ENCODE measurements at places on chromosomes 16 and 17.

DNA sequence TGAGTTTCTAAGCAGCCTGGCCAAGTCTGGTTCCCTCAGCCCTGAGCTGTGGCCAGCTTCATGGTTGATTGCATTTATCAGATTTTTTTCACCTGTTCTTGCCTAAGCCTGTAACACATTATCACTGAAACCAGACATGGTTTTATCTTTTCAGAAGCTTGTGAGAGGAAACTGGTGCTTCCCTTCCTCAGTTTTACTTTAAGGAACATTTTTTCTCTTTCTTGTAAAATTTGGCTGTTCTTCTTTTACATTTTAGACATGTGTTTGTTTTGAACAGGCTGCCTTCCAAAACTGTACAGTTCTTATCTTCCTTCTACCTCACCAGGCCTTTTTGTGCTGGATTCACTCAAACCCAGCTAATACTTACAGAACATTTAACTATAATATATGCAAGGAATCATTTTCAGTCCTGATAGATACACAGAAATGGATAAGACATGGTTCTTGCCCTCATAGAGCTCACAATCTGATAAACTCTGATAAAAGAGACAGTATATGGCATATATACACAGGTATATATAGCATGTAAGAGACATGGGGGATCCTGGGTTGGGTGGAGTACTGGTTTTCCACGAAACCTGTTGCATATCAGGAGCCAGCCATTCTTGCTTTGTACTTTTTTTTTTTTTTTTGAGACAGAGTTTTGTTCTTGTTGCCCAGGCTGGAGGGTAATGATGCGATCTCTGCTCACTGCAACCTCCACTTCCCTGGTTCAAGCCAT lies 44.5 kb downstream of the ZNRF1 start:
- DNase-seq: no peak

GRCh38 chr17:42698736-42699414 lies 16.5 kb downstream of the CNTNAP1 start:
- peak; percentile 91 for DNase-seq

DNA sequence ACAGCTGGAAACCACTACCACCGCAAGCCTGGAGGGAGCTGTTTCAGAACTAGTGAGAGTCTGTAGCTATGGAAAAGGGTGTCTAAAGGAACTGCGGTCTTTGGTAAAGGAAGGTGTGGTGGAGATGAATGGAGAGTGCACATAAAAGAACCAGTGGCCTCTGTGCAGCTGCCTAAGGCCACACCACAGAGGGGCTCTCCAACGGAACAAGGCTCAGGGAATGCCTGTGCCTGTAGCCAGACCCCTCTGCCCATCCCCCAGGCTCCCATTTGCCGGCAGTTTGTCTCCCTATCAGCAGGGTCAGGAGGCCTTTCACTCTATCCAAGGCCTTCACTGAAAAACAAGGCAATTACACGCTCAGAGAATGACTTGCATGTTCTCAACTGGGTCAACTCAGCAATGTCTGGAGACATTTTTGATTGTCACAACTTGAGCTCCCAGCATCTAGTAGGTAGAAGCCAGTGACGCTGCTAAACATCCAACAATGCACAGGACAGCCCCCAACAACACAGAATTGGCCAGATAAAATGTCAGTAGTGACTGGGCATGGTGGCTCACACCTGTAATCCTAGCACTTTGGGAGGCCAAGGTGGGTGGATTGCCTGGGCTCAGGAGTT lies 3.3 kb upstream of the FDXR start:
- no peak for DNase-seq

- DNase-seq: no peak
Observed at GRCh38 chr17:83002118-83002805, 77.1 kb upstream of the METRNL start.

- DNase-seq: no peak
Observed at GRCh38 chr17:50635982-50636803, 1.5 kb downstream of the ABCC3 start.

GRCh38 chr16:11262915-11263314 lies 6.2 kb downstream of the TNP2 start:
- DNase-seq: no peak

DNA sequence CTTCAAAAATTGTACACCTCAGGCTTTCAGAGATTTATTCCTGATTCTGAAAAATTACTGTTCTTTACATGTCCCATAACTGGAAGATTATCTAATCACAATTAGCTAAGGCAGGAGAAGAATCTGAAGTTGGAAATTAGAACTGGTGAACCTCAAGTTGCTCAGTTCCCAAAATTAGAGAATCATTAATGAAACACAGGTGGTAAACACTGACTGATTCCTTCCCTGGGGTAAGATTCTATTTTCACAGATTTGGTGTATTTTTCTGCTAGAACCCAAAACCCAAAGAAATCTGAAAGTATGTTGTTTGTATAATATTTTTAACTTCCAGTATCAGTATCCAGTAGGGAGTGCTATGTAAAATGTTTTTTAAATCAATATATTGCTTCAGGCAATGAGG lies 25.7 kb downstream of the PHKB start:
- no peak for DNase-seq

GRCh38 chr16:72568502-72568901 lies 396.5 kb upstream of the PMFBP1 start:
- DNase-seq: no peak

DNA sequence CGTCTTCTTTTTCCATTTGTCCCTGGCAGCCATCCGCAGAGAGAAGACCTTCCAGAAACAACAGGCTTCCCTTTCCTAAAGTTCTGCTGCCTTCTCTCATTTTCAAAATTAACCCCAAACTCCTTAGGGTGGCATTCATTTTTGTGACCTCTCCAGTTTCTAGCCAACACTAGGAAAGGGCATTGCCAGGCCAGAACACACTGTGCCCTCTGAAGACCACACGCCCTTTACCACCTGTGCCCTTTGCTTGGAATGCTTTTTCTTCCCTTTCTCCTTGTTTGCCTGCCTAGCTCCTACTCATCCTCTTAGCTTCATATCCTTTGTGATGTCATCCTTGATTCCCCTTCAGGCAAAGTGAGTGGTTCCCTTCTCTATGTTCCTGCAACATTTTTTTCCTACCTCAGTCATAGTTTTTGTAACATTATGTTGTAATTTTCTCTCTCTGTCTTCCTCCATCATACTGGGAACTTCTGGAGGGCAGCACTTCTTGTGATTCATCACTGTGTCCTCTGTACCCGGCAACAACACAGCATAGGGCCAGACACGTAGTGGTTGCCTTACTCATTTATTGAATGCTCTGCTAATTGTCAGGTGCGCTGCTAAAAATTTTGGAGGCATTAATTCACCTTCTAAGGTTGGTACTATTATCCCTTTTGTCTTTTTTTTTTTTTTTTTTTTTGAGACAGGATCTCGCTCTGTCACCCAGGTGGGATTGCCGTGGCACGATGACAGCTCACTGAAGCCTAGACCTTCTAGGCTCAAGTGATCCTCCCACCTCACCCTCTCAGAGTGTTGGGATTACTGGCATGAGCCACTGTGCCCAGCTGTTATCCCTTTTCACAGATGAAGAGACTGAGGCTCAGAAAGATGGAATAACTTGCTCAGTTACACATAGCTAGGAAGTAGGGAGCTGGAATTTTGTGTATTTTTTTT lies 1.0 kb downstream of the KAT8 start:
- peak; percentile 47 for DNase-seq

DNA sequence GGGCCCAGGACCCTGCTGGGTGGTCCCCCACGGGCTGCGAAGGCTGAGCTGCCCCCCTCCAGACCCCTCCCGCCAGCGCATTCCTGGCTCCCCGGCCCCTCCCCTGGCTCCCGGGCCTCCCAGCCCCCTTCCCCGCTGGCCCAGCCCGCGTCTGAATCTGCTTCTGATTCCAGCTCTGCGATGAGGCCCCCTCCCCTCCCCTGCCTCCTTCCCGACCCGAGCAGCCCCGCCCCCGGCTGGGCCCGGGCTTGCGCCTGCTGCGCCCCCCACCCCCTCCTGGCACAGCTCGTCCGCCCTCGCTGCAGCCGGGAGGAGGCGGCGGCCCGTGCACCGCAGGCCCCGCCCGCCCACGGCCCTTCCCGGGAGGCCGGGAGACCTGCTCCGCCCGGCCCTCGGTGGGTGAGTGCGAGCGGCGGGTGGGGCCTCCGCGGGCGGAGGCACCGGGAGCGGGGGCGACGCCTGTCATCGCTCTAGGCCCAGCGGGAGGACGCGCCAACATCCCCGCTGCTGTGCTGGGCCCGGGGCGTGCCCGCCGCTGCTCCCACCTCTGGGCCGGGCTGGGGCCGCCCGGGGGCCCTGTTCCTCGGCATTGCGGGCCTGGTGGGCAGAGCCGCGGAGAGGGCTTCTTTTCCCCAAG lies at the start of gene NTN3:
Gene NTN3 (plus strand): TSS at position 282 of the 637 bp plus-strand sequence. CDS start 405 bp downstream, outside the sequence.
- no peak for DNase-seq

GRCh38 chr17:75844530-75845057 lies 390 bp upstream of the UNC13D start:
- DNase-seq: no peak

DNA sequence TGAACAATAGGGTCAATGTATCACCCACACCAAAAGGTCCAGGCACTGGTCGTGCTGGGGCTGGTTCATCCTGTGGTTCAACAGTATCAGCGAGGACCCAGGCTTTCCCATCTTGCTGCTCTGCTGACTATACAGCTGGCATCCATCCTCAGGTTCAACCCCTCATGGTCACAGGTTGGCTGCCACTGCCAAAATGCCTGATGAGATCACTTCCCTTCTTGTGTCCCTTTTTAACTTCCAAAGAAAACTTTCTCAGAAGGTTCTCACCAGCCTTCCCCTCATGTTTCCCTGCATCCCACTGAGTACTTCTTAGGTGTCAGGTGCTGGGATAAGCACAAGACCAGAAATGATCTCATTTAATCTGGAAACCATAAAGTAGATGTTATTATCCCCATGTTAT lies 25.7 kb downstream of the CLEC16A start:
- DNase-seq: no peak

GRCh38 chr17:2050300-2051060 lies 4.4 kb upstream of the HIC1 start:
- DNase-seq: peak; percentile 81

- no peak for DNase-seq
Observed at GRCh38 chr17:32471652-32472051, 15.1 kb upstream of the CDK5R1 start.

DNA sequence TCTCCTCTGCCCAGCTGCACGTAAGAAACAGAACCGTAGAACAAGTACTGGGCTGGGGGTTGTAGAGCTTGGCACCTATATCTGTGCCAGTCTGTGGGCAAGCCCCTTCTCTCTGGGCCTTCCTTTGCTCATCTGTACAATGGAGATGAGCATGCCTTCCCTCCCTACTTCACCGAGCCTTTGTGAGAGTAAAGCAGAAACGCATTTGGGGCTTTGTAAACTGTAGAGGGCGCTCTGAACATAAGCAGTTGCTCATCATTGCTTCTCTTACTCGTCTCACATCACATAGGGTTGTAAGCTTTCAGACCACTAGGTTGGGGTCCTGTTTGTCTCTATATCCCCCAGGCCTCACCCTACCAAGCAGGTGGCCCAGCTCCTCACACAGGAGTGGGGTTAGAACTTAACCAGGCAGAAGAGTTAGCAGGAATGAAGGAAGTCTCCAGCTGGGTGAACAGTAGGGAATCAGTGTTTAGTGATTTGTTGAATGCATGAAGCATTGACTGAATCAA lies 15.1 kb downstream of the SAMD14 start:
- peak; percentile 60 for DNase-seq

DNA sequence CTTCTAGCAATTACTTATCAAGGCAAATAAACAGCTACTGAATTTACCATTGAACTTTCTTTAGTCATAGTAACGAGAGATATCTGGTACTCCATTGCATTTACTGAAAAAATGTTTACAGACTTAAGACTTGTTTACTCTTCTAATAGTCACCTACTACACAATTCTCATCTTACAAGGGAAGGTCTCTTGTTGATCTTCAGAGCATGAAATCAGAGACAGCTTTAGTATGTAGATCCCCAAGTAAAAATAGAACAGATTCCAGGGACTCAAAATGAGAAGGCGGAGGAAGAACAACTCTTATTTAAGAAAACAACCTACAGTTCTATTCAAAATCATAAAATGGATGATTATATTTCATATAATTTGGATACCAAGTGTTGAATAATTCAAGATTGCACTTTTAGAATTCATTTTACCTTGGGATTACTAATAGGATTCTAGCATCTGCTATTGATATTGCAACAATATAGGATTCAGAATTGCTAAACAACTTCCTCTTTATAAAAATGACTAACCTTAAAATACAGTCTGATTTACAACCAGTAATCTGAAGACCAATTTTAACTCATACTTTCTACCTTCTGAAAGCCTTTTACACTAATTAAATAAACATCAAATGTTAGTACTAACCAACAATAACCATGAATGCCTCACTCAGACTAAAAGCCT lies 20.8 kb downstream of the UBE2G1 start:
- no peak for DNase-seq

- no peak for DNase-seq
Observed at GRCh38 chr16:30443631-30444030, 2.0 kb downstream of the SEPHS2 start.

- DNase-seq: no peak
Observed at GRCh38 chr16:62478903-62479458, 442.7 kb upstream of the CDH8 start.

DNA sequence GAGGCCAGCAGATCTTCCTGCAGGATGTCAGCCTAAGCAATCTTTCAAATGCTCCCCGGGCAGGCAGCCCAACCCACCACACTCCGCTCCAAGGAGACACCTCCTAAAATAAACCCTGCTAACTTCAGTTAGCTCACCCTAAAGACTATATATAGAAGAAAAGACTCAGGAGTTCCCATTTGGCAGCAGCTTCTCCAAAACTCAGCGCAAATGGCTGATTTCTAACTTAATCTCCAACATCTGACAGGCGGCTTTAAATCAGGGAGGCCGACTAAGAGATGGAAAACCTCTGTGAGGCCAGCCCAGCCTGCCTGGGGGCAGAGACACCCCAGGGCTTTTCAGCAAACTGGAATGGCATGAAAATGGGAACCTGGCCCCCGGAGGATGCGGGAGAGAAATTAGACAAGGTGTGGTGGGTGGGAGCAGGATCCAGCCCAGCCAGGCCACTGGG lies 91.6 kb downstream of the XYLT1 start:
- DNase-seq: peak; percentile 92

DNA sequence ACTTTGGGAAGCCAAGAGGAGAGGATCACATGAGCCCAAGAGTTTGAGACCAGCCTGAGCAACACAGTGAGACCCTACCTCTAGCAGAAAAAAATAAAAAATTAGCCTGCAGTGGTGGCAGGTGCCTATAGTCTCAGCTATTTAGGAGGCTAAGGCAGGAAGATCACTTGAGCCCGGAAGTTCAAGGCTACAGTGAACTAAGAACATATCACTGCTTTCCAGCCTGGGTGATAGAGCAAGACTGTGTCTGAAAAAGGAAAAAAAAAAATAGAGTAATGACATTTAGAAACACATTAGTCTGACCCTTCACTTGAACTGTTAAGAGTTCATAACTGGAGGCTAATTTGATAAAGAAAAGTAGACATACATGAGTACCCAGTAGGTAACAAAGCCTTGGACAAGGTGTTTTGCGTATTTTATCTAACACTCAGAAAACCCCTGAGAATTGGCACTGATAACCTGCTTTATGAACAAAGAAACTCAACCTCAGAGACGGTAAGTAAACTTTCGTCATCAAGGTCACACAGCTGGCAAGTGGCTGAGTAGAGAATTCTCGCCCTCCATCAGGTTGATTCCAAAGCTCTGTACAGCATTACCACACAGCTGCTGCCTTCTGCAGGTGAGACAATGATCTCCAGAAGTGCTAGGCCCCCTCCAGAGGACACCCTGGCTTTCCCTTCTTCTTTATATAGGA lies 101.1 kb downstream of the SMG6 start:
- DNase-seq: no peak

All from fibroblast of skin of right biceps (primary cell).